ENCODE measurements at places on chromosomes 5 and 9. TPM values are rescaled to one million over a fixed set of nuclear protein-coding genes. Genes with fewer than 3 reads are reported as not detected.

DNA sequence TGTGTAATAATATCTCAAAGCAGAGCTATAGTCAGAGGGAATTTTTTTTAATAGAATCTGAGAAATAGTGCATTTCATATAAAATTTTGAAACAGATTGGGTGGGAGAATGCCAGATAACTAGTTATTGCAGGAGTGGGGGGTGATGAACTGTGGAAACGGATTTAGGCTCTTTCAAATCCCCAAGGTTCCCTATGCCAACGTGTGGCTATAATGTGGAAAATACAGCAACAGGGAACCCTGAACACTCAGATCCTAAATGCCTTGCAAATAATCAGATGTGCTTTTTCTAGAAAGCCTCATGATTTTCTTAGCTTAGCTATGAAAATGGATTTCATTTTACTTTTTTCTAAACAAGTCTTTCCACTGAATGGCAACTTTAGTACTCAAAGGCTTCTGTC is 180.5 kb upstream of the DMAC1 start:
- no peak for DNase-seq

DNA sequence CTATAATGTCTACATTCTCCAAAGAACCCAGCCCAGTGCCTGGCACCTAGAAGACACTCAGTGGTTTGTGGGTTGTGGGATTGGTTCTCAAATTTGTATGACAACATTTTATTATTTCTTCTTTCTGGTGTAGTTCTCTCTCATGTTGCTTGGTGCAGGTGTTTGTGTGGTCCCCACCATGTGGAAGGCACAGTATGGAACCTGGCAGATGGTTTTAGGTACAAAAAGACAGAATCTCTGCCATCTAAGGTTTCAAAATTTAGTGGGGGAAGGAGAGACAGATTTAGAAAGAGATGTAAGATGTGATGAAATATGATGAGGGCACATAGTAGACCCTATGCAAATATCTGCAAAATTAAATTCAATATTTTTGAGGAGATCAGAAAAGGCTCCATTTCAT is 323.8 kb downstream of the CDK5RAP2 start:
- no peak for DNase-seq

The WDR5 gene
- 40.9 TPM for total RNA-seq

The SLC22A4 gene
- 0.17 TPM for total RNA-seq

The PCDHGA12 gene
- total RNA-seq = 0.10 TPM

The PCDHB15 gene
- not detected for total RNA-seq

Measured in H7 (cell line).